IMR-90 (cell line): ENCODE measurements at places on chromosomes 12 and 14.

- DNase-seq: peak; percentile 94
Observed at GRCh38 chr12:58803908-58804307, 116.4 kb downstream of the LRIG3 start.

DNA sequence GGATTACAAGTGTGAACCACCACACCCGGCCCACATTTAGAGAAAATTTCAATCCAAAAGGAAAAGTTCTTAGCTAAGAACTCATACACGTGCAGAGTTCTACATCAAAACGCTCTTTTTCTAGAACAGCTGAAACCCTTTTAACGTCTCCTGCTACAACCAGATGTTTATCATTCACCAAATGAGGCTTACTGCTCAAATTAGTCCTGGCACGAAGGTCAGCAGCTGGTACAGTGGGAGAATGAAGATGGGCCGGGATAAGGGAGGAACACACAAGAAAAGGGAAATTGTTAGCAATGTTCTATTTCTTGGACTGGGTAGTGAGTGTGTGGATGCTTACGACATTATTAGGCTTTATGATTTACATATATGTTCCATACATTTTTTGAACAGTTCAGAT is 37.2 kb downstream of the PRKAB1 start:
- DNase-seq: no peak

GRCh38 chr12:4045786-4046494 is 172.7 kb upstream of the PARP11 start:
- DNase-seq: no peak

DNA sequence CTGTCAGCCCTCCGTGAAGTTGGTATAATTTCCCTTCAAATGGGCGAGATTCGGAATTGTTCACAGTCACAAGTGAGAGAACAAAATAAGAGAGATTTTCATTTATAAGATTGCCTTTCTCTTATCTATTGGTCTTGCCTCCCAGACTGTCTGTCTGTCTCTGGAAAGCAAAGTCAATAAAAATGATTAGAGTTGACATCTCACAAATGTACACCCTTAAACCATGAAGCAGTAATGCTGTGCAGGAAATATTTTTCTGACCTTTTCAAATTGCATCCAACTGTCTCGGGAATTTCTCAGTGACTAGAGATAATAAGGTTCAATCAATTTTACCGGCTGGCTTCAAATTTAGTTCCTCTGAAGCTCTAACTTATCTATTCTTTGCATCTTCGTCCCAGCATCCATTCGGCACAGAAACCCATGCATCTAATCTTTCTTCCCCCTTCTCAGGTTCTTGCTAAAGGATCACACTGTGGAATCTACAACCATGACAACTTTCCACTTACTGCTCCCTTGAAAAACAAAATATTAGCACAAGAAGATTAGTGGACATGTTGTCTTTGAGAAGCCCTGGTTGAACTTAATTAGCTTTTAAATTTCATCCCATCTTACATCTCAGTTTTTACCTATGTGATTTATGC is 93.1 kb downstream of the RMST start:
- DNase-seq: no peak

GRCh38 chr12:133251732-133252131 is 16.1 kb upstream of the ANHX start:
- DNase-seq: no peak

DNA sequence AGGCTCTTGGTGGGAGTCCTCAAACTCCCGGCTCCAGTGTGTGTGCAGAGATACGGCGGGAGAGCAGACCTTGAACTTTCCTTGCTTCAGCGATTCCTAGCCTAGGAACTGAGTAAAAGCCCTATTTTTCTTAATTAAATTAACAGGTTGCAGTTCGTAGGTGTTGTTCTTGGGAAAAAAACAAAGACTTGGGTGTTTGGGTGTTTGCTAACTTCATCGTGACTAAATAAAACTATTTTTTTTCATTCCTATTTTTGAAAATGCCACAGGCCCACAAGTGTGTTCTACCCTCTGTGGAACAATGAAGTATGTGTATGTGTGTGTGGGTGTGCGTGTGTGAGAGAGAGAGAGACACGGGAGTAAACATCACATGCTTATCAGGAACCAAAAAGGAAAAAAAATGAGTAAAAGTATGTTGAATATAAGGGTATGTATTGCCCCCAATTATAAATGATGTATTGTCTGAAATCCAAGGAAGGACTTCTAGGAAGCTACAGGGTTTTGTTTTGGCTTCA is 651 bp downstream of the TMEM117 start:
- peak; percentile 46 for DNase-seq

DNA sequence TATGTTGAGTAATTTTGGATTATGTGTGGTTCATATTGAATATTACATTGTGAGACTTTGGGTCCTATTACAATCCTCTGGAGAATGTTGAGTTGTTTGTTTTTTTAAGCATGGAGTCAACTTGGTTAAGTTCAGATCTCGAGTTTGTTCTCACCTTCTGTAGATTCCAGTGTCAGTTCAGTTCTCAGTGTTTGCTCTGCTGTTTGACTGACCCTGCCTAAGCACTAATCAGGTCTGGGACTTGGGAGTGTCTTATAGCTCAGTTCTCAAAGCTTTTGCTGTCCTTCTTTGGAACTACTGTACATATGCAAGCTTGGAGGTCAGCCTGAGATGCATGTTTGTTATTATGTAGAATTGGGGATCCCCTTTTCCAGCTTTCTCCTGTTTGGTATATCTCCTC is 63.1 kb downstream of the DIP2B start:
- DNase-seq: peak; percentile 63

GRCh38 chr14:52348776-52349175 is 34.7 kb downstream of the PTGER2 start:
- DNase-seq: peak; percentile 87

GRCh38 chr14:78690836-78691235 is 520.7 kb downstream of the NRXN3 start:
- DNase-seq: no peak

GRCh38 chr12:25241167-25242020 is 9.3 kb downstream of the KRAS start:
- DNase-seq: peak; percentile 71

DNA sequence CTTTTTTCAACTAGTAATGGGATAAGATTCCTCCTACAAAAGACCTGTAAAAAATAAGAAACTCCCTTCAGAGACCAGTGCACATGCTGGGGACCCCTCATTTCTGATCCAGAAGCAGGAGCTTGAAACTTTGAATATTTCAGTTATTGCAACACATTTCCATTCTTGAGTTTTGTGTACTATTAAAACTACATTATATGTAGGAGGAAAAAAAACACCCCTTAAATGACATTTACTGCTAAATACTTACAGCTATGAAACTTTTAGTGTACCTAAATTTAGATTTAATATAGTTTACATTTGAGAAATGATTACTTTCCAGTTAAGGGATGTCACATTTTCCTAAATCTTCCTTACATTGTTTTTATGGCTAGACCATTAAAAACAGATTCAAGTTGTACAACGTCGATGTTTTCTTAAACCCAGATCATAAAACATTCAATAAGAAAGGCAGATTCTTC is 4.1 kb downstream of the LRIG3 start:
- DNase-seq: no peak

GRCh38 chr14:89811954-89812575 is 142.5 kb downstream of the EFCAB11 start:
- DNase-seq: no peak

DNA sequence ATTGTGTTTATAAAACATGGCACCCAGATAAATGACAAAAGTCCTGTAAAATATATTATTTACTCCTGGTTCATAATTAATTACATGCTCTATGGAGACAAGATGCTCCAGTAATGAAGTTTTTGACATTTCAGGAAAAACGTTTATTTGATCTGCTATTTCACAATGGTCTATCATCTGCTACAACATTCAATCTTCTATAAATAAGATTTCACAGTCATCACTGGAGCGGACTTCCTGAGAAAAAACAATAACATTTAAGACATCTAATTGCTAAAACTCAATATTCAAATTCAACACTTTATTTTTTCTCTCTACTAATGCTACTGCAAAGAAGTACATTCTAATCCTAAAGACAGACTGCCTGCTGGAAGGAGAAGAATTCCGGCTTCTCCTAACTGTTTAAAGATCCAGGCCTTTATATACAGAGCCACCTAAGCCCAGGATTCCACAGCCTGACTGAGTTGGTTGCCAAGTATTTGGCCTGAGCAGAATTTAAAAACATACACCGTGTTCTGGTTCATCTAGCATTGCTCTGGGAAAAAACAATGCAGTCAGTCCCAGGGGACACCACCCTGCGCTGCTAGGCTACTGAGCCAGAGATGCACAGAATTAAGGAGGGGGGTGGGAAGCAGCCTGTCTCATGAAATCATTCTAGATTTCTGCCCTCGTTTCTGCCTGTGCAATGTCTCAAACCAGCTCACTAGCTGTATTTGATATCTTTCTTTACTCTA is 58.0 kb downstream of the TMTC1 start:
- DNase-seq: peak; percentile 70

- DNase-seq: peak; percentile 23
Observed at GRCh38 chr12:88362439-88362838, 217.8 kb downstream of the KITLG start.

GRCh38 chr12:67852701-67853100 is 136.5 kb upstream of the IFNG-AS1 start:
- no peak for DNase-seq

GRCh38 chr14:97021571-97022168 is 224.5 kb downstream of the VRK1 start:
- DNase-seq: no peak

DNA sequence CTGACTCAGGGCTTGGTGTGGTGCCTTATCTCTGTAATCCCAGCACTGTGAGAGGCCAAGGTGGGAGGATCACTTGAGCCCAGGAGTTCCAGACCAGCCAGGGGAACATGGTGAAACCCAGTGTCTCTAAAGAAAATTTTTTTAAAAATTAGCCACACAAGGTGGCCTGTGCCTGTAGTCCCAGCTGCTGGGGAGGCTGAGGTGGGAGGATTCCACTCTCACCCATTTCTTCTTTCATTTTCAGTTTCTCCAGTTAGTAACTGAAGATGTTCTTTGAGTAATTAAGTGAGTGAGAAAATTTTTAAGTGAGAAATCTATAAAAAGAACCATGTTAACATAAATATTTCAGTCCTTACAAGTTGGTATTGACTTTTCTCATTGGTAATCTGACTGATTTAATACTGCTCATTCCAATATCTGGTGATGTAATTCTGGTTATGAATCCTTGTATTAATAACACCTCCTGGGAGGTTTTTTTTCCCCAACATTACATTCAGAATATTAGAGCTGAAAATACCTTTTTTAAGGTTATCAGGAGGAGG is 6.1 kb downstream of the METTL3 start:
- DNase-seq: no peak

- DNase-seq: no peak
Observed at GRCh38 chr12:9792185-9792900, 31.6 kb upstream of the CD69 start.

DNA sequence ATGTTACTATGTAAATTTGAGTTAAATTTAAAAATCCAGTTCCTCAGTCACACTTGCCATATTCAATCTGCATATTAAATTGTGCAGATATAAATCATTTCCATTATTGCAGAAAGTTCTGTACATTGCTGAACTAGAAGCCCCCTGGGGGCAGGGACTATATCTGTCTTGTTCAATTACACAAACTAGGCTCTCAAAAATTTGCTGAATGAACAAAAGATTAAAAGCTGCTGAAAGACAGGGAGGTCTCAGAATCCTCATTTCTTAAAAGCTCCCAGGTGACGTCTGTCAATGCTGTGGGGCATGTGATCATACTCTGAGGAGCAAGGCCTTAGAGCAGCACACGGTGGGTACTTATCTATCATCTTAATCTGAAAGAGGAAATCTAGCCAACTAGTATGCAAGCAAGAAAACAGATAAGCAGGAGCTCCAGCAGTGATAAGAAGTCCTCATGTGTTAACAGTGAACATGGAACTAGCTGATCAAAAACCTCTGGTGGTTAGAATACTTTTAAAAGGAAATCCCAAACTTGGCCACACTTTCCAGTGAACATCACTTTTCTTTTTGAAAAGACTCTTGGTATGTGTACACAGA is 60.5 kb downstream of the APPL2 start:
- no peak for DNase-seq

DNA sequence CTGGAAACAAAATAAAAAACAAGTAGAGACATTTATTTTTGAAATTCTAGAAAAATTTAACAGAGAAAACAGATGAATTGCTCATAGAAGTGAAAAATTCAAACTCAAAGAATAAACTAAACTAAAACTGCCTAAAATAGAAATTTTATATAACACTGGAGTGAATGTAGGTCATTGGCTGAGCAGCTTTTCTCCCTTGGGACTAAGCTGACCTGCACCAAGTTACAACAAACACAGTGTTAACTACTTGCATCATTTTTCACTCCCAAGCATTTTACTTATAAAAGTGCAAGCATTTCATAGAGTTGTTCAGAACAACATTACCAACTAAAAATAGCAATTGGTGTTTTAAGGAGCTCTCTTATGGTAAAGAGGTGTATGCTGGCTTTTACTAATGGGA is 298.1 kb downstream of the MED13L start:
- DNase-seq: no peak

GRCh38 chr14:99760817-99761216 is 32.4 kb upstream of the EML1 start:
- no peak for DNase-seq

- no peak for DNase-seq
Observed at GRCh38 chr14:67487937-67488893, at the start of gene TMEM229B. Gene TMEM229B, minus strand, starts transcription at chr14:67488721. Its CDS starts 14,798 bp downstream, at chr14:67473923.

DNA sequence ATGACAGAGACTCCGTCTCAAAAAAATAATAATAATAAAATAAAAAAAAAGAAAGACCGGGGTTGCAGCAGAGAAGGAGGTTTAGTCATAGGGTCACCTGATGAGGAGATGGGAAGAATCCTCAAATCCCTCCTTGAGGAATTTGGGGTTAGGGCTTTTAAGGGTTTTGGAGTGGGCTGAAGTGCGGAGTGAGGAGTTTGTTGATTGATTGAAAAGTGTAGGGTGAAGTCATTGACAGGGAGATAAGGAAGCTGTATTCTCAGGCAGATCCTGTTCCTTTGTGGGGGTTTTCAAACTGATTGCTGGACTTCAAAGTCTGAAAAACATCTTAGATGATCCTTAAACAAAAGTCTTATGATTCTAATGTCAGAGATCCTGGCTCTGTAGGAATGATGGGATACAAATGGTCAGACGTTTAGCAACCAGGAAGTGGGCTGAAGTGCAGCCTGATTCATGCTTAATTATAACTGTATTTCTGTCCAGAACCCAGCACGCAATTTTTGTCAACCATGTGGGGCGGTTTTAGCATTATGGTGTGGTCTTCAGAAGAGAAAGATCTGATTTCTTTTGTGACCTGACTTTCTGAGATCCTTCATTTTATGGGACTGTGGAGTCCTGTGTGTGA is 16.0 kb downstream of the FNTB start:
- peak; percentile 48 for DNase-seq

GRCh38 chr12:115857160-115857920 is 420.2 kb downstream of the MED13L start:
- DNase-seq: no peak

- no peak for DNase-seq
Observed at GRCh38 chr12:124264089-124264795, 30.7 kb upstream of the RFLNA start.
